Activated naive CD8-positive, alpha-beta T cell treated with anti-CD3 and anti-CD28 coated beads, Interleukin-2, amount 50 U/mL, for 16 hours (primary cell): ENCODE measurements at places on chromosomes 5 and 9.

GRCh38 chr9:34578241-34579103 is 11.1 kb downstream of the CNTFR start:
- DNase-seq: no peak

GRCh38 chr5:133384903-133385302 is 227.4 kb downstream of the FSTL4 start:
- no peak for DNase-seq

GRCh38 chr9:116342941-116343340 is 189.3 kb downstream of the PAPPA start:
- DNase-seq: no peak

DNA sequence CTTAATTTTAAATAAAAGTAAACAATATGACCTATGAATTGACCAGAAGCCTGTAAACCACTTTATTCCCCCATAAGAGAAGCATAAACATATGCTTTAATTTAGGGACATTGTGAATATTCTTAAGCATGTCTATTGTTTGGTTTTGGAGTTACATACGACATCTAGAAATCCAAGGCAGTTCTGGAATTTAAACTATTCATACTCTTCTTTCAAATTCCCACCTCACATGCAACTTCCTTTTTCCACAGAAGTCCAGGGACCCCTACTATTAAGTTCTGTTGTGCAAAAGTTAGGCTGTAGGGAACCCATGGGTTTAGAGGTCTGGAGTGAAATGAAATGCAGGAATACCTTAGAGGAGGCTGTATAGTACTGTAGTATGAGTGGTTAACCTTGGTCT is 2.1 kb downstream of the RIC1 start:
- no peak for DNase-seq

GRCh38 chr5:41214182-41214581 is 850 bp upstream of the C6 start:
- no peak for DNase-seq

DNA sequence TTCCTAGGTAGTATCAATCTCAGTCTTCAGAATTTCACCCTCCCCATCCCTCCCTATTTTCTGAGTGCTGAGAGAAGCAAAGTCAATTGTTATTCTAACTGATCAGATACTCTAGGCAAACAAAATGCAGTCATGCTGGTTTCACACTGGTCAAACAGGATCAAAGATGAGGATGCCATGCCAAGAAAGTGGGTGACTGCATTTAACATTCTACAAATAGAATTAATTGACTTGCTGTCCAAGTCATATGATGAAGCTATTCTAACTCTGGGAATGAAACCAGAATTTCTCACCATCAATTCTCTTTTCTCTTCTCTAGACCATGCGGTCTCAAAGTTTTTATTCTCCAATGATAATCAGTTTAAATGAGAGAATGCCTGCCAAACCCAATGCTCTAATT is 112.5 kb downstream of the CTNND2 start:
- DNase-seq: no peak

DNA sequence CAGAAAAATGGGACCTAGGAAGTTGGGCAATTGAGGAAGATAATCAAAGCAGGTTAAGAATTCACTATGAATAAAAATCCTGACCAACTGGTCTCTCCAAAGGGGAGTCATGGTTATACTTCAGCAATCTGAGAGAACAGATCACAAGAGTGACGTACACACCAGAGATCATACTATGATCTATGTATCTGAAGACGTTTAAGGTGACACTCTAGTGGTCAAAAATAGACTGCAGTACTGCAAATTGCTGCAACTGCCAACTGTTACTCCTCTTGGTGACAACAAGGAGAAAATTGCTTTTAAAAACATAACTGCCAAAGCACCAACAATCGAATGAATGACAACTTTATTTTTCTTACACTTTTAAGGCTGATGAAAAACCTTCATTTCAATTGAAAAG is 4.9 kb downstream of the AK6 start:
- DNase-seq: no peak

DNA sequence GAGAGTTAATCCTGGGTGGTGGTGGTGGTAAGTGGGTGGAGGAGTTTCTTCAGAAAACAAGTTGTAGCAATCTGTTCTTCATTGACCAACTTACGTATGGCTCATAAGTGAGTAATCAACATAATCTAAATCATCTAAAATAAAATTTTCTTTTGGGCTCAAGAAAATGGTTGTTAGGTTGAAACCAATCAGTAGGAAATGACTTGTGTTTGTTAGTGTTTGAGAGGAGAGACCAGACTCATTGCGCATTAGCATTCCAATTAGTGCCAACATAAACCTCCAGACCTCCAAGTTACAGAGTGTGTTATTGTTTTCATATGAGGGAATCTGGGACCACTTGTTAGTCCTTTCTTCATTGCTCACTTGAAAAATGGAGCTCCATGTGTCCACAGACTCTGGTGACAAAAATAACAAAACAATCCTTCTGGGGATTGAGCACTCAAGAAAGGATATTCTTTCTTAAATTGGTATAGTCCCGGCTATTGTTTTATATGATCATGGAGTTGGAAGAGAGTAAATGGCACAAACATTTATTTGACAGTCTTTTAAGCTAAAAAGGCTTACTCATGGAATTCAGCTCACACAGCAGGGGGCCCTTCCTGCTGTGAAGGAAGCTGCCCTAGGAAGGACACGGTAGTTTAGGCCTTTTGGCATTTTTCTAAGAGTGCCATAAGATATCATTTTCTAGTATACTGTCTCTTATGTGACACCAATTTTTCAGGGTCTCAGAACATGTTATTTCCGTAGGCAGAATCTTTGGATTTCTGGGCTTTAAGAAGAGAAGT is 441.1 kb downstream of the EBF1 start:
- DNase-seq: no peak

GRCh38 chr9:1775230-1775629 is 239.9 kb upstream of the SMARCA2 start:
- DNase-seq: no peak

- no peak for DNase-seq
Observed at GRCh38 chr5:39433848-39434247, 9.1 kb upstream of the DAB2 start.

GRCh38 chr9:69109152-69109551 is 64.9 kb upstream of the TJP2 start:
- no peak for DNase-seq

GRCh38 chr9:123742009-123742767 is 187.7 kb downstream of the DENND1A start:
- DNase-seq: no peak

- DNase-seq: no peak
Observed at GRCh38 chr5:6355294-6355693, 23.1 kb downstream of the MED10 start.

DNA sequence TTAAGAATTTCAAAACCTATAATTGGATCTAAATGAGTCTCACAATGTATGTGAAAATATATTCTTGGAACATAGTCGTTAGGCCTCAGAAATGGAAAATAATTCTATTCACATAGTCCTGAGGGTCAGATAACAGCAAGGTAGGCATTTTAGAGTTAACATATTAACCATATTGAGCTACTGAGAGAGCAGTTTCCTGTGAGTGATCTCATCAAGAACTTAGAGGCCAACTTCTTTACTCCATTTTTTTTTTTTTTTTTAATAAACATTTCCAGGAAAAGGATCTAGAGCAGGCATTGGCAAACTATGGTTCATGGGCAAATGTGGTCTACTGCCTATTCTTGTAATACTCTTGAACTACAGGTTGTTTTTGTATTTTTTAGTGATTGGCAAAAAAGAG is 26.6 kb downstream of the RAB24 start:
- DNase-seq: no peak

GRCh38 chr9:108860354-108860753 is 1.7 kb upstream of the ACTL7A start:
- DNase-seq: no peak

- DNase-seq: no peak
Observed at GRCh38 chr5:40733879-40734563, 21.7 kb downstream of the TTC33 start.

GRCh38 chr9:7892975-7893374 is 93.4 kb upstream of the DMAC1 start:
- no peak for DNase-seq

DNA sequence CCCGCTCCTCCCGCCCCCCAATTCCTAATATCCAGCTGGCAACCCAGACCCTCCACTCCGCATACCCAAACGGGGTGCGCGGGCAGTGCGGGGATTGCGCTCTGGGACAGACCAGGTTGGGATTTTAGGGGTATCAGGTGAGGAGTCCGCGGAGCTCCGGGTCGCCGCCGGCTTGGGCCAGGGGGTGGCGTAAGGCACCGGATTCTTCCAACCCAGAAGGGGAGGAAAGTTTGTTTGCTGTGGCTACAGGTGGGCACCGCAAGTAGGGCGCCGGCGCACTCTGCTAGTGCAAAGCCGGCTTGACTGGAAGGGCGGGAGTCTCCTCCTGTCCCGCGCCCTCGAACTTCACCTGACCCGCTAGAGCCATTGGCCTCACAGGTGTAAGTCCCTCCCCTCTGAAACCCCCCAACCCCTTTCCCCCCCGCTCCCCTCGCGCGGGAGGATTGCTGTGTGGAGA is 709 bp downstream of the IQGAP2 start:
- peak; percentile 15 for DNase-seq

DNA sequence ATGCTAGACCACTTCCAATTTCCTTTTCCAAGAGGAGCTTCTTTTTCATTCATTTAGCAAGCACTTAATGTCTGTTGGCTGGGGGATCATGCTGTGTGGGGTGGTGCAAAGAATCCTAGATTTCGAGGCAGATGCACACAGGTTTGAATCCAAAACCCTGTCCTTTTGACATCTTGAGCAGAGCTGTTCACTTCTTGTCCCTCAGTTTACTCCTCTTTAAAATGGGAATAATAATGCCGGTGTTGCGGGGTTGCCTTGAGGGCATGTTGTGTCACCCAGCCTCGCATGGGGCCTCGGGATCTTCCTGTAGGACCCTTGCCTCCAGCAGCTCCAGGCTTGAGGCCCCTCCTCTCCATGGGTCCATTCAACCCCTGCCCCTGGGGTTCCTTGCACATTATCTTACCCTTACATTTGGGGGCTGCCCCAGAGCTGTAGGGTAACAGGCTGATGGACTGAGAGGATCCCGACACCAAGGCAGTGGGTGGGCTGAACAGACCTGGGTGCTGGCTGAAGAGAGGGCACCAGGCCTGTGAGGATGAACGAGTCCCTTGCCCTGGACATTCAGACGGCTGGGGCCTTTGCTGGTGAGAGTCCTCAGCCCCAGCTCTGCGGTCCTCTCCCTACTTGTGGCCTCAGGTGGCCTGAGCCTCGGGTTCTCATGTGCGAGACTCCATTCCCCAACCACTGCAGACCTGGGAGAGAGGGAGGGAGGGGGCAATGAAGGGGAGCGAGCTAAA is 145.8 kb downstream of the BARX1 start:
- no peak for DNase-seq

DNA sequence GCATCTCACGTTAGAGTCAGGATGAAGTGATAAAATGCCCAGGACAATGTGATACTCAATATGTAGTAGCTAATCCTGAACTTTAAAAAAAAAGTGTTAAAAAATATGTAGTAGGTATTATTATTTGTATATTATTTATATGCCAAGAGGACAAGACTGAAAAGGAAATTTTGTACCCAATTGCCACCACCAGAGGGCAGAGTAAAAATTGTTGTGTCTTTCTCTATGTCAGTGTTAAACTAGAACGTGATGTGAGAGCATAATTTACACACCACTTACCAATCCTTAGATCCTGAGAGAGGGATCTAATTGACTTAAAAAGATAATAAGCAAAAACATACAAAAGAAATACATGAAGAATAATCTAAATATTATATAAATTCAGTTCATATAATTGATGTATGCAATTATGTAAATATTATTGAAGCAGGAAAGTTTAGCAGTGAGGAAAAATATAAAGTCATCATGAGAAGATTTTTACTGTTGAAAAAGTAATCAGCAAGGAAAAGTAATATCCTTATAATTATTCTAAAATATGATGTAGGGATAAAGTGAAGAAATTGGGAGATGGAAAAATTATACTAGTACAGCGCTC is 288.9 kb downstream of the RAB3C start:
- no peak for DNase-seq

- no peak for DNase-seq
Observed at GRCh38 chr5:111299067-111299481, 74.9 kb downstream of the CAMK4 start.
